ENCODE measurements at places on chromosomes 1 and 21.
A peak's percentile ranks its signal among the peaks of the same experiment; 100 is the strongest.

- DNase-seq = no peak
These were observed 137.1 kb upstream of the USP24 start for GRCh38 chr1:55352080-55352810.

DNA sequence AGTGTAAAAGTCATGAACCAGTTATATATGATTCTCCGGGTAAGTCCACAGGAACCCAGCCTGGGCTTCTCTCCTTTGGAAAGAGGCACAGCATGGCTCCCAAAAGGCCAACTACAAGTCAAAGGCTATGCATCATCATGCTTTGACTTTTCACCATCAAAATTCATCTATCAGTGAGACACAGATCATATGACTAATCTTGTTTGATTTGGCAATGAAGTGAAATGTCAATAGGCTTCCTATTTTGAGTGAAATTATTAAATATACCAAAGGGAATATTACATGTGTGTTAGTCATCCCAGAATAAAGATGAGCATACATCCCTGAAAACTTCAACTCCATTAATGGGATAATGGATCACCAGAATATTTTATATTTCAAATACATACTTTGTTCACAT, 83.5 kb upstream of the ADGRL2 start:
- DNase-seq = no peak

DNA sequence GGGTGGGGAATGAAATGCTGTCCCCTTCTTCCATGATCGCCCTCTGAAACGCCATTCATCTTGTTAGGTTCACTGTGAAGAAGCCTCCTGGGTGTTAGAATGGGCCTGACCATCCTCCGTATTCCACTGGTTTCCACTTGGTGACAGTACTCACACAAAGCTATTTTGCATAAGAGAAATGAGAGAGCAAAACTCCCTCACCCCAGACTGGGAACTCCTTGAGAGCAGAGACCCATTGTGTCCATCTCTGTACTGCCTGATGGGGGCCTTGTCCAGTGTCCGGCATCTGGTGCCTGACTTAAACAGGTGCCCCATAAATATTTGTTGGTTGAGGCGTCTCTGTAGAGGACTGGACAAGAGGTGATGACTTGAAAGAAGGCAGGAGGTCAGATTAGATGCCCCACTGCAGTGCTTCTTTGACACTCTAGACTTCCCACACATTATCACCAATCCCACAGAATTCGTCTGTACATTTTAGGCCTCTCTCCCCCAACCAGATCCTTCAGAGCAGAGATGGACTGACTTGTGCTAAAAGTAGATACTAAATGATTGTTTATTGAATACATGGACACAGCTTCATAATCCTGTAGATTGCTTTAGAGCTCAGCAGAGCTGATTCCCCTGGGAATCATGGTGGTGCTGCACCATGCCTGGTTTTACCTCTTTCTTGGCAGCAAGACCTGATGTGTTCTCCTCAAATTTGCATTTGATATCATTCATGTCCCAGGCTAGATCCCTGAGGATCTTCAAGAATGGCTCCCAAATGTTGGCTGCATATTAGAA, 22.4 kb upstream of the KCNA2 start:
- DNase-seq = no peak

DNA sequence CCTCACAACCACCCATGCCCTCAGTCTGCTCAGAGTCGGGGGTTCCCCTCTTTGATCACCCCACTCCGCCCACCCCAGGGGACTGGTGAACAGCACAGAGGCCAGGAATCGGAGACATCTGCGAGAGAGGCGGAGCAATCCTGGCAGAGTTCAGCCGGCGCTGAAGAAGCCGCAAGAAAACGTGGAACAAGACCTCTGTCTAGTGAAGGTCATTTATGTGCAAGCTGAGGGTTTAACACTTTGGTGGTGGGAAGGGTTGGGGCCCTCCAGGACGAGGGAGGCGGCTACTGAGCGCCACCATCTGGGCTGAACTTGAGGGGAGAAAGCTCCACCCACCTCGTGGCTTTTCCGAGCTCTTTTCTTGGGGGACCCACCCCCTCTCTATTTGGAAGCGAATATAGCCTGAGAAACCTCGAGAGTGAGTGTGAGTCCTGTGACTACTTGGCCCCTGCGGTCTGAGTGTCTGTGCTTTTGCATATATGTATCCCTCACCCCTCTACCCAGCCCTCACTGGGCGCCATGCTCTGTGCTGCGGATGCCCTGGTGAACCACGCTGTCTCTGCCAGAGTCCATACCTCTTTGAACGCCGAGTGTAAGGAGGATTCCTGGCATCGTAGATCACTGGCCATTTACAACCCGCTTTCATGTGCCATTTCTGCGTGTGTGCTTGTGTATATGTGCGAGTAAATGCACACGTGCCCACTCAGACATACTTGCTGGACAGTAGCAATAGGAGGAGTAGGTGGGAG, 1.2 kb upstream of the EPHA10 start:
- DNase-seq = no peak

DNA sequence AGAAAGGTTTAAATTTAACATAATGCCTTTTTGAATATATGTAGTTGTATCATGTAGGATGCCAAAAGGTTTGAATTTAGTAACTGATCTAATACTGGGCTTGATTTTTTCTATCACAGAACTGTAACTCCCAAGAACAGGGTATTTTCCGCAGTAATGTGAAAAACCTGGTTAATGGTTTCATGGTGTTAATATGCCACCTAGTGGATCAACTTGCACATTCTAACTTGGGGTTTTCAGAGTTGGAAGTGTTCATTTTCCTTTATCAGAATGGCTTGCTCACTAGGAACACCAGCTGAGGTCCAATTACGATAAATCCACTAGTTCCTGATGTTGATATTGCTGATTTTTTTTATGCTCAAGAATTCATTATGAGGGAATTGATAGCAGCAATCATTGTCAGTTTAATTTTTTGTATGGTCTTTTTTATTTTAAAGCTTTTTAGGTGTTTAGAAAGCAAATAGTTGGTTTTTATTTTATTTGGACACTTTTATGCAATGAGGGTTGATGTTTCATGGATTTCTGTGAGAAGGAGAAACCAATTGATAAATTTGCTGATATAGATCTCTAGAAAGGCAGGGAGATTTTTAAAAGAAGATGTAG, 157.2 kb downstream of the PLA2G4A start:
- DNase-seq = peak; percentile 24

- DNase-seq = no peak
These were observed 14.1 kb upstream of the IL10 start for GRCh38 chr1:206786212-206786886.

GRCh38 chr1:100053119-100053518, 79.6 kb downstream of the SASS6 start:
- DNase-seq = no peak

DNA sequence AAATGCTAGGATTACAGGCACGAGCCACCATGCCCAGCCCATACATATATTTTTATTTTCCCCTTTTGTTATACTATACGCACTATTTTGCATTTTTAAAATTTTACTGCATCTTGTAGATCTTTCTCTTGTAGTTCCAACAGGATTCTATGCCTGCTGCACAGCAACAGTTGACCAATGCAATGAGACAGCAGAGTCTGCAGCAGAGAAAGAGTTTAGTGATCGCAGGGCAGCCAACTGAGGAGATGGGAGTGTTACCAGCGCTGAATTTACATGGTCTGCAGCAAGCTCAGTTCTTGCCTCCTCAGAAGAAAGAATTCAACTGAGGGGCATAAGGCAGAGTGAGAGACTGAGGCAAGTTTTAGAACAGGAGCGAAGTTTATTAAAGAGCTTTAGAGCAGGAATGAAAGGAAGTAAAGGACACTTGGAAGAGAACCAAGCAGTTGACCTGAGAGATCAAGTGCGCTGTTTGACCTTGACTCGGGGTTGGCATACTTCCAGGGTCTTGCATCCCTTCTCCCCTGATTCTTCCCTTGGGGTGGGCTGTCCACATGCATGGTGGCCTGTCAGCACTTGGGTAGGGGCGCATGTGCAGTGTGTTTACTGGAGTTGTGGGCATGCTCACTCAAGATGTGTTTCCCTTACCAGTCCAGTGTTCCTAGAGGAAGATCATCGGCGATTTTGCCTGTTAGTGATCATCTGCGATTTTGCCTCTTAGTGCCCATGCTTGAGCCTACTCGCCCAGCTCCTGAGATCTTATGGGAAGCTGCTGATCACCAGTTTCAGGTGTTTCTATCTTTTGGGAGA, 4.1 kb upstream of the MTOR start:
- no peak for DNase-seq

DNA sequence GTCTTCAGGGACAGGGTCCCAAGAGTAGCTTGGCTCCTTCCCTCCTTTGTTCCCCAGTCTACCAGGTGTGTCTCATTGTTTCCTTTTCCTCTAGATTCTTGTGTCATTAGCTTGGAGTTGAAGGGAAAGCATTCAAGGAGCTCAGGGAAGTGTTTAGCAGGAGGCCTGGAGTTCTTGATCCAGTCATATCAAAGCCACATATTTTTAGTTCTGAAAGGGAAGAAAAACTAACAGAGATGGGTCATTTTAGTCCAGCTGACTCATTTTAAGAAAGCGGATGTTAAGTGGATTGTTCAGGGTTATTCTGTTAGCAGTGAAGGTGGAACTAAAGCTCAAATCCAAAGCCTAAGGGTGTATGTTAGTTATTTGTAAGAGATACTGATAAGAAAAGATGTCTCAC, 721 bp downstream of the C1orf54 start:
- no peak for DNase-seq

DNA sequence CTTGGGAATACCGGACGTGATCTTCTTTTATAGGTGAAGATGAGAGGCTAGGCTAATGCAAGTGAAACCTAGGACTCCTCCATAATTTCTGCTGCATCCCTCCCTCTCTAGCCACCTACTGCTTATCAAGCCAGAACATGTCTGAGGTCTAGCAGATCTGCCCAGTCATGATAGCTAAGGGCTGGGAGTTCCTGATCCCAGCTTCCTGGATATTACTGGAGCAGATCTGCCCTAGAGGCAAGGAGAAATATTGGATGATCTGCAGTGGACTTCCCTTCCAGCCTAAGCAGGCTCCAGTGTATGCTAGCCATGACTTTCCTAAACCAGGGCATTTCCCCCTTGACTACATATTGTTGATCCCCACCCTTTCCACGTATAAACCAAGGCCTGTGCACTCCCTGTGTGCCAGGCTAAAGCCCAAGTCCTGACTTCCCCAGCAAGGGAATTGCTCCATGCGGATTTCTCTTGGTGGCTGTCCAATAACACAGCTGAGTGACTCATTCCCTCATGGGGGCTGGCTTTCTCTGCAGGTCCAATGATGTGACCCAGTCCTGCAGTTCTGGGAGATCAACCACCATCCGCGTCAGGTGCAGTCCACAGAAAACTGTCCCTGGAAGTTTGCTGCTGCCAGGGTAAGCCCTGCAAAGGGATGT, 15.5 kb upstream of the SARS1 start:
- DNase-seq = no peak

DNA sequence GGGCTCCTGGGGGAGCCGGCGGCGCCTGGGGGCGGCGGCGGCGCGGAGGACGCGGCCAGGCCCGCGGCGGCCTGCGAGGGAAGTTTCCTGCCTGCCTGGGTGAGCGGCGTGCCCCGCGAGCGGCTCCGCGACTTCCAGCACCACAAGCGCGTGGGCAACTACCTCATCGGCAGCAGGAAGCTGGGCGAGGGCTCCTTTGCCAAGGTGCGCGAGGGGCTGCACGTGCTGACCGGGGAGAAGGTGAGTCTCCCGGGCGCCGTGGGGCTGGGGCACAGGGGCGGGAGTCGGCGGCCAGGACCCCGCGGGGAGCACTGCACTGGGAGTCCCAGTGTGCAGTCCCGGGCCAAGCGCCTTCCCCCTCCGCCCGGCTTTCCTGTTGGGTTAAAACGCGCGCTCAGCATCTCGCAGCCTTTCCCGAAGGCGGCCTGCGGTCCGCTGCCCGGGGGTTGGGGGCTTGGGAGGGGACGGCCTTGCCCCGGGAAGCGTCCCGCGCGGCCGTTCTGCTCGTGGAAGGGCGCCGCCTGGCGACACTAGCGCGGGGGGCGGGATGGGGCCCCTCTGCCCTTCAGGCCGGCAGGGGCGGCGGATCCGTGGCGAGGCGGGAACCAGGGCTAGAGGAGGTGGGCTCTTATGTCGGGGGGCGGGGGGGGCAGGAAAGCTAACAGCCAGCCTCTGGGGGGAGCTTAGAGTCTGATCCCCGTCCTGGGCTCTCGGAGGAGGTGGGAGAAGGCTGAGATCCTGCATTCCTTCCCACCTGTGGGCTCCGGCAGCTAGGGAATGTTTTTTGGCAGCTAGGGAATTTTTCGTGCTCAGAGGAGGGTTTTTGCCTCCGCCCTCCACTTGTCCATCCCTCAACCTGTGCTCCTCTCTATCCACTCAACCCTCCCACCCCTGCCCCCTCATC, 1.1 kb downstream of the HUNK start:
- DNase-seq = peak; percentile 61

GRCh38 chr21:32705139-32705538, 22.7 kb downstream of the SYNJ1 start:
- no peak for DNase-seq

DNA sequence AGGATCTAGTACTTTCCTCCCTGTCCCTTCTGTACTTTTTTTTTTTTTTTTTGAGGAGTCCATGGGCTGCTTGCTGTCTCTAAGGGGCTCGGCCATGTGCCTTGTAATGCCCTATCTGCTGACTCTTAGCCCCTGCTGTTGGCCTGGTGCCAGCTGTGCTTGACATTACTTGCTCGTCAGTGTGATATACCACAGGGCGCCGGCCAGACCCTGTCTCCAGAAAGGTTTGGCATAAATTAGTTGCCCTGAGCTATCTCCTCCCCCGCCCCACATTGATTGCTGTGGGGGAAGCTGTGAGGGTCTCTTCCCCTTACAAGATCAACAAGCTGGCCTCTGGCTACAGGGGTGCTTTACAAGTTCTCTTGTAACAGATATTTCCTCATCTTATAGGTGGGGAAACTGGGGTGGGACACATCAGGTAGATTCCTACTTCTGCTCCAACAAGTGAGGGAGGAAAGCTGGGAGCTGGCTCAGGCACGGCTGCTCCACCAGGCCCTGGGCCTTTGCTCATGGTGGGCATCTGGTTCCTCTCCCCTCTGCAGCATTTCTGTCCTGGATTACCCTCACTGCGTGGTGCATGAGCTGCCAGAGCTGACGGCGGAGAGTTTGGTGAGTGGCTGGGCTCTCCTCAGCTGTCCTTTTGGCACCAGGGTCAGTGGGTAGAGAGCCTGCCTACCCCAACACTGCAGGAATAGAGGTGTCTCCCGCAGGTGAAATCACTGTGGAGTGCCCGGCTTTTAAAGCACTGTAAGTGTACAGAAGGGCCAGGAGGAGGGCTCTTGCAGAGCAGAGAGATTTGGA, 15.6 kb downstream of the STRIP1 start:
- no peak for DNase-seq

DNA sequence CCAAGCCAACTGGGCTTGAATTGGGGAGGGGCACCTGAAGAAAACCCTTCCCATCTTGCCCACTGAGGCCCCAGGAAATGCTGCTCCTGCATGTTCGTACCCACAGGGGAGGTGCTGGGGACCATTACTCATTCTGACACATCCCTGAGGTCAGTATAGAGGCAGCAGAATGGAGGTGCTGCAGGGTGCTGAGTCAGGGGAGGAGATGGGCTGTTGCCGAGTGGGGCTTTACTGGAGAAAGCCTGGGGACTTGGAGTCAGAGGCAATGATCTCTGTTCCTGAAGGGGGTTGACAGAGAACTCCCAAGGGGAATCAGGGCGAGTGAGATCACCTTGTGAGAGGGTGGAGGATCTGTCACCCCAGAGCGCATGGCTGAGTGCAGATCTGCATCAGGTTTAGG, 40.2 kb upstream of the KCNA10 start:
- no peak for DNase-seq

Data from GM20000 (cell line).